ENCODE measurements at places on chromosomes 13 and 19.

GRCh38 chr19:56637976-56638555 lies 4.9 kb upstream of the SMIM17 start:
- peak; percentile 47 for DNase-seq

- DNase-seq: no peak
These were observed 78.8 kb upstream of the TDRD3 start for GRCh38 chr13:60318186-60318585.

GRCh38 chr19:40640744-40641143 lies 39.6 kb downstream of the LTBP4 start:
- DNase-seq: no peak

GRCh38 chr19:9850235-9850959 lies 15.3 kb downstream of the PIN1 start:
- DNase-seq: no peak

- DNase-seq: no peak
These were observed 13.6 kb upstream of the ZNF14 start for GRCh38 chr19:19746286-19747213.

DNA sequence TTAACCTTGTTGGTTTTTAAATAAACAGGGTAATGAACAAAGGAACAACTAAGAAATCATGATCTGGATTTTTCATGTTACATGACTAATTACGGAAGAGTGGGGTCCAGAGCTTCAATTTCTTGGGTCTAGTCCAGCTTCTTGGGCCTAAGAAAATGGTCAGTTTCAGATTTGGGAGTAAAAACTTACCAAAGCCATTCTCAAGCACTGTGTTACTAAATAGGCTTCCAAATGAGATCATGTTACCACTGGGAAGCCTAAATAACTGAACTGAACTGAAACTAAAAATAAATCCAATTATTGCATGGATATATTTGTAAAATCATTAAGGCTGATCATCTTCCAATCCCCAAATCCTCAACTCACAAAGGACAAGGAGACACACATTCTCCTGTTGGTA lies 13.9 kb downstream of the TBC1D4 start:
- no peak for DNase-seq

- DNase-seq: no peak
These were observed 1.1 kb downstream of the CD79A start for GRCh38 chr19:41877916-41878905.

DNA sequence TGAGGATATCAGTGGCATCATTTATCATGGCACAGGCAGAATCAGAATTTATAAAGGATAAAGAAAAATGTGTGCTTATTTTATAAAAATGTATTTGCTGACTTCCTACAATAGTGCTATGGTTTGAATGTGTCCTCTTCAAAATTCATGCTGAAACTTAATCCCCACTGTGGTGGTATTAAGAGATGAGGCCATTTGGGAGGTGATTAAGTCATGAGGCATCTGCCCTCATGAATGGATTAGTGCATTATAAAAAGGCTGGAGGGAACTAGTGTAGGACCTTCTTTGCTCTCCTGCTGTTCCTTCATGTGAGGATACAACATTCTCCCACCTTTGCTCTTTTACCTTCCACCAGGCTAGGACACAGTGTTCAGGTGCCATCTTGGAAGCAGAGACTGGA lies 212.8 kb downstream of the RFC3 start:
- DNase-seq: no peak

DNA sequence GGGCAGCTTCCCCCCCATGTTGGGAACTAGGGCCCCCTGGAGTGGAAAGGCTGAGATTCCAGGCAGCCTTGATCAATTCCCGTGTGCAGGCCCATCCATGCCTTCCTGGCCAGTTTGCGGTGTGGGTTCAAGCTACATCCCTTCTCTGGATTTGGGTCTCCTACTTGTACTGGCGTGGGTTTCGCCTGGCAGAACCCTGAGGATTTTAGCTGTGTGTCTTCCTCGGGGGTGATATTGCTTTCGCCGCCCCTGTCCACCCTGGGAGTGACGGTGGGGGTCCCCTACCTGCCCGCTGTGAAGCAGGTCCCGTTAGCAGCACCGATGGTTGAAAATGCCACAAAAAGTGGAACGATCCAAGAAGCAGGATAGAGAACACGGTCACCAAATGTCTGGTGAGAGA lies 11.4 kb downstream of the SLC7A9 start:
- DNase-seq: no peak

- DNase-seq: no peak
These were observed 446 bp upstream of the ZNF83 start for GRCh38 chr19:52638601-52639000.

DNA sequence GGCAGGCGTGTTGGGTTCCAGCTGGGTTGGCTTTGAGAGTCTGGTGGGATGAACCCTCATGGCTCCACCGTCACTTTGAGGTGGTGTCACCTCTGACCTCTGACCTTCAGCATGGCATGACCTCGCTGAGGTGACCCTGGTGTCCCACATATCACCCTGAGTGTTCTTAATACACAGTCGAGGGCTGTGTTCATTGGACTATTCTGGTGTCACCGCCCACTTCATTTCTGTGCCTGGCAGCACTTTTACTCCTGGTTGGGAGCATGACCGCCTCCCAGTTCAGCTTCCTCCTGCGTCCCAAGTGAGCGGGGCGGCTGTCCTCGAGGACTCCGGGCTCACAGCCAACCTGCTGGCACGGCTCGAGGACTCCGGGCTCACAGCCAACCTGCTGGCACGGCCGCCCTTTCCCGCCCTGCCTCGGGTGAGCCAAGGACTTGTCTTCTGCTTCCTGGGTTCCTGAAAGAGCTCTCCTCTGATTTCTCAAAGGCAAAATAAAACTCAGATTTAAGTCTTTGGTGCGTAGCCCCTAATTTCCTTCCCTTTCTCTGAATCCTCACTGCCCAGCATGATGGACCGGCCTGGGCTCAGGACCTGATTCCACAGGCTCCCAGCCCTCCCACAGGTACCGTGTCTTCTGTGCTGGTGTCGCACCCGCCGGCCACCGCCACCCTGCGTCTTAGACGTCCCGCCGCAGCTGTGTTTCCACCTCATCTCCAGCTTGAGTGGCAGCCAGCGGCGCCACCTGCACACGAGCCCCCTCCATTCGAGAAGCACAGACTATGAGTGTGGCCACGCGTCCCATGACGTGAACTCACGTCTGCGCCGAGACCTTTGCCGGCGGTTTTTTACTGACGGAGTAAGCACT lies 10.4 kb downstream of the ATP4B start:
- no peak for DNase-seq

DNA sequence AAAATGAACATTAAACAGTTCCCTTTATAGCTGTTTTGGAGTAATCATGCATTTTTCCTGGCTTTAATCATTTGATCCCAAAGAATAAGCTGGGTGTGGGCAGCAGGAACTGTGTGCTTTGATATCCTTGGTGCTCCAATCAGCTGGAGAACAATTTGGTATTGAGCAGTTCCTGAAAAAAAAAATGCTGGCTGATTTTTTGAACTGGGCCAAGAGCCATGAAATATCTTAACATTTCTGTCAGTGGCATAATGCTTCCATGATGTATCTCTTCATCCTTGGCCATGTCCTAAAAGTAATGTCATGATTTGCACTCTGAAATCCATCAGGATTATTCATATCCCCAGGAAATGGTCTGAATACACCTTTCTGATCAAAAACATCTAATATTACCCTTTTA lies 134.7 kb downstream of the LHFPL6 start:
- DNase-seq: no peak
